ENCODE measurements at places on chromosomes 11 and 22.

- no peak for DNase-seq
Observed at GRCh38 chr22:47245786-47246185, 483.3 kb downstream of the TBC1D22A start.

- no peak for DNase-seq
Observed at GRCh38 chr11:75485742-75486141, 40.0 kb downstream of the GDPD5 start.

- DNase-seq: no peak
Observed at GRCh38 chr11:13009476-13009920, 382 bp downstream of the RASSF10 start.

GRCh38 chr11:113542420-113542819 lies 67.2 kb upstream of the DRD2 start:
- no peak for DNase-seq

DNA sequence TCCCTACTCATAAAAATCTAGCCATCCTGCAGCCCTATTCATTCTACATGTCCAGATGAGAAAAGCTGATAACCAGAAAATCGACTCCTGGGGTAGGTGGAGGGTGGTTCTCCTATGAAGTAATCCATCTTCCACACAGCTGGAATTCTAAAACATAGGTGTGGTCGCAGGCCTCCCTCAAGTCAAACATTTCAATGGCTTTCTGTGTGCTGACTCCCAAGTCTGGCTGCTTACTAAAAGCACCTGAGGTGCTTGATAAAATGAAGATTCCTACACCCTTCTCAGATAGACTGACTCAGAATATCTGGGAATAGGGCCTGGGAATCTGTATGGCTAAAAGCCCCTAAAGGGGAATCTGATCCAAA lies 26.1 kb downstream of the IRAG1 start:
- DNase-seq: peak; percentile 52

DNA sequence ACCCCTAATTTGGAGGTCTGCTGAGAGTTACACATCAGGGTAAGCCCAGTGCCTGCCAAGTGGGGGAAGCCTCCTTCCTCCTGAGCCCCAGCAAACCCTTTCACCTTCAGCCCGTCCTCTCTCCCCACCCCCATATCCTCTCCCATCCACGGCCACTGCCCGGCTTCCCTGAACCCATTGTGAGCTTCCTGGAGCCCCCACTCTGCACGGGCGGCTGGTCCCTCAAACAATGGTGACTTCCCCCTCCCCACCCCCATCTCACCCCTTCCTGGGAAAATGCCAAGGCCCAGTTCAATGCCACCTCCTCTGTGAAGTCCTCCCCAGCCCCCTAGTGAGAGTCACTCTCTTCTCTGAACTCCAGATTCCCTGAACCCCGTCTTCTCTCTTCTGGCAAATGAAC lies 17.9 kb downstream of the DNAL4 start:
- no peak for DNase-seq

GRCh38 chr11:62025487-62026105 lies 58.2 kb upstream of the FTH1 start:
- DNase-seq: peak; percentile 91

- DNase-seq: no peak
Observed at GRCh38 chr11:125327518-125328224, 163.1 kb downstream of the PKNOX2 start.

- no peak for DNase-seq
Observed at GRCh38 chr22:27073601-27074425, 416.4 kb downstream of the MIAT start.

GRCh38 chr11:68584991-68585524 lies 99.3 kb upstream of the GAL start:
- no peak for DNase-seq

DNA sequence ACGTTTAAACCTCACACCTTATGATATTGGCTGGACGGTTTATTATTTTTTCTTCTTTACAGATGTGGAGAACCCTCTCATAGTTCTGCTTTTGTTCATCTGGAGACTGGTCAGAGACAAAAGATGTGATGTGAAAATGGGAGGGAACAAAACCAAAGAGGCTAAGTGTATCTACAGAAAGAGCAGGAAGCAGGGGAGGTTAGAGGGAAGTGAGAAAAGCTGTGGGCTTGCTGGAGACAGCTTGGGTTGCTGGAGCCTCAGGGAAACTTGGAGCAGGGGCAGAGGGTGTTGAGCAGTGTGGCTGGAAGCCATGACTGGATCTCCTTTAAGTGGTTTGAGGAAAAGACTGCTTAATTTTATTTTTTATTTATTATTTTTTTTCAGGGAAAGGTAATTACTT lies 79.0 kb upstream of the SNX19 start:
- no peak for DNase-seq
